ENCODE measurements at places on chromosomes 5 and 9.
A peak's percentile ranks its signal among the peaks of the same experiment; 100 is the strongest.

DNA sequence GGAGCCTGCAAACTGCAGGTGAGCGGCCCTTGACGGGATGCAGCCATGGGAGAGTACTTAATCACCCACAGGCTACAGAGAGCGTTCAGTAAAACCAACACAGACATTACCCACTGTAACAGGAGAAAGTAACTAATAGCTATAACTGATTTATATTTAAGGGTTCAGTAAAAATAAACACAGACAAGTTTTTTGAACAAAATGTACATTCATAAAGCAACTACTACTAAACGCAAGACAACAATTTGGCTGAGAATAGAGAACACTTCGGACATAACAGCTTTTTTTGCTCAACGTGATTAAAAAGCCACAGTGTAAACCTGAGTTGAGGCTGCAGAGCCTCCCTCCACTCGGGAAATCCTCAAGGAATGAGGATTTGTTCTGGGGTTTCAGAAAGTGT is 61.7 kb downstream of the LIFR start:
- DNase-seq: no peak

- DNase-seq: no peak
Observed at GRCh38 chr9:16727452-16728136, 142.9 kb downstream of the BNC2 start.

DNA sequence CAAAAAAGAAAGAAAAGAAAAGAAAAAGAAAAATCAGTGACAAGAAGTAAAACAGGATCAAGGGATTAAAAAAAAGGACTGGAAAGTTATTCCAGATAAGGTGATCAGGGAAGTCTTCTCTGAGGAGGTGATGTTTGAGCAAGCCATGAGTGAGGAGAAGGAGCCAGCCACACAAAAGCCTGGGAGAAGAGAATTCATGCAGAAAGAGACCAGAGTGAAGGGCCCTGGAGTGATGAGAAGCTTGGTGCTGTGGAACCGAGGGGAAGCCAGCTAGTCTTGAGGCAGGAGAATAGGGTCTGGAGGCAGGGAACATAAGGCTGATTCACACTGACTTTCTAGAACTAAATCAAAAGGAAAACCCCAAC is 4.0 kb upstream of the EXOSC2 start:
- no peak for DNase-seq

GRCh38 chr9:84839541-84839940 is 170.0 kb downstream of the NTRK2 start:
- no peak for DNase-seq

GRCh38 chr9:82410306-82410705 is 421.7 kb downstream of the SPATA31D1 start:
- no peak for DNase-seq

- DNase-seq: no peak
Observed at GRCh38 chr5:6634306-6634705, 1.1 kb downstream of the SRD5A1 start.

GRCh38 chr5:33322632-33323031 is 118.1 kb upstream of the TARS1 start:
- DNase-seq: no peak

- DNase-seq: no peak
Observed at GRCh38 chr5:1098986-1099597, 12.8 kb downstream of the SLC12A7 start.

DNA sequence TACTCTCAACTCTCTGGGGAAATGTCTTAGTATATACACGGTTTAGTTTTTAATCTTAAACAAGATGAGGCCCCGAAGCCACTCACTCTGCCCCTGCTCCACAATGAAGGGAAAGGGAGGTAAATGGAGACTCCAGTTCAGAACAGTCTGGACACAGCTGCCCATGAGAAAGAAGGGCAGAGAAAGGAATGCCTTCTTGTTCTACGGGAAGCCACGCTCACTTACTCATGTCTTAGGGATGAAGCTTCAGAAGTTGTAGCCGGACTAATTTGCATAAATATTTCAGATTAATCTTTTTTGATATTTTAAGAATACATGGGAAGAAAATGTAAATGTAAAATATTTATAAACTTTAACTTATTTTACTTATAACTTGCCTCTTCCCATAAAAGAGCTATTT is 94.0 kb downstream of the COL23A1 start:
- no peak for DNase-seq

DNA sequence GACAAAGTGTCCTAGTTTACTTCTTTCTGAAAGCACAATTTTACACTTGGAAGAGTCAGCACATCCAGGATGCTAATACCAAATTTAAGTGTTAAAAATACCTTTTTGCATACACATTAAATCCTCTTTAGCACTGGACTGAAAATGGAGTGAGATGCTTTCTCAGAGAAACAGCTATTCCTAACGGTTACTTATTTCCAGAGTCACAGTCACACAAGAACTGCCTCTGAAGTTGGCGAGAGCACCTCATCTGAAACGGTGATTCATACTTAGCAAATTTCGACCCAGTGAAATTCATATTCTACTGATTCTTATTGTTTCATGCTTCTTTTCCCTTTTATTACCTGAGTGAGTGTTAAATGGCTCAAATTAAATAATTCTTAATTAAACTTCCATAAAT is 12.2 kb downstream of the CDH18 start:
- no peak for DNase-seq

- DNase-seq: no peak
Observed at GRCh38 chr9:114273461-114273881, 49.4 kb upstream of the ORM1 start.

DNA sequence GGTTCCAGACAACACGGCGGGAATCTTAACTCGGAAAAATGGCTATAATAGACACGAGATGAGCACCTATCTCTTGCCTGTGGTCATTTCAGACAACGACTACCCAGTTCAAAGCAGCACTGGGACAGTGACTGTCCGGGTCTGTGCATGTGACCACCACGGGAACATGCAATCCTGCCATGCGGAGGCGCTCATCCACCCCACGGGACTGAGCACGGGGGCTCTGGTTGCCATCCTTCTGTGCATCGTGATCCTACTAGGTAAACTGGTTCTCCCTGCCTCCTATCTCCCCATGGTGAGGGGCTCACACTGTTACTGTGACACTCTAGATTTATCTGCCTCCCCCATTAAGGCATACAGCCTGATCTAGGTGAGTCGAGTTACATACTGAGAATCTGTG is 124.2 kb downstream of the CDH6 start:
- DNase-seq: no peak

- no peak for DNase-seq
Observed at GRCh38 chr9:136977649-136978072, 357 bp downstream of the PTGDS start.

DNA sequence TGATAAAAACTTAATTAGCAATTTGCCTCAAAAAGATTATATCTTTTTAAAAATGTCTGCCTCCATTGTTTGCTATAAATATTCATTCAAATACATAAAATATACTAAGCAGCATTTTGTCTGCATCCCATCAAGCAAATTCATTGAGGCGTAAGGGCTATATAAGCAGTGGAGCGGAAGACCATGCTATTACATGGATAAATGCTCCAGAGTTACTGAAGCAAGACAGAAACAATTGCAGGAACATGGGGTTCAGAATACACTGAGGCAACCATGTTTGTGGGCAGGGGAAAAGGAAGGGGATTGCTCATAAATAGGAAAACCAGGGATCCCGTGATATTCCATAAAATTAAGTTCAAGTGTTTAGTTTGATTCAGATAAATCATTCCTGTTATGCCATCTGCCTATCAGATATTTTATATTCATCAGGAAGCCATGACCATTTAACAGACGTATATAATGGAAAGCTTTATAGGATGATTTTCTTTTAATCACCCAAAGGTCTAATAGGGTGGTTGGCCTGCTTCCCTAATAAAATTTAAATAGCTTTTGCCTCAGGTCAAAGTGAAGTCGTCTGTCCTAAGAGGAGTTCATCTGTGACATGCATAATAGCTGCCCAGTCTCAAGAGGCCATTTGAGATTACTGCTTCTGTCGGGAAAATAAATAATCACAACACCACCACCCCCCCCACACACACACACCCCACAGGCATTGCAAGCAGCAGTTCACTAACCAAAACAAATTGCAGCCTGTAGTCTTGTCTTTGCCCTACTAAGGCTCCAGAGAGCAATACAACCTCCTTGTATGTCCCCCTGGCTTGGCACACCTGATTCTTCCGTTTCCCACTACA is 105.2 kb downstream of the RASEF start:
- no peak for DNase-seq

GRCh38 chr5:142722896-142723295 is 37.0 kb upstream of the FGF1 start:
- no peak for DNase-seq

DNA sequence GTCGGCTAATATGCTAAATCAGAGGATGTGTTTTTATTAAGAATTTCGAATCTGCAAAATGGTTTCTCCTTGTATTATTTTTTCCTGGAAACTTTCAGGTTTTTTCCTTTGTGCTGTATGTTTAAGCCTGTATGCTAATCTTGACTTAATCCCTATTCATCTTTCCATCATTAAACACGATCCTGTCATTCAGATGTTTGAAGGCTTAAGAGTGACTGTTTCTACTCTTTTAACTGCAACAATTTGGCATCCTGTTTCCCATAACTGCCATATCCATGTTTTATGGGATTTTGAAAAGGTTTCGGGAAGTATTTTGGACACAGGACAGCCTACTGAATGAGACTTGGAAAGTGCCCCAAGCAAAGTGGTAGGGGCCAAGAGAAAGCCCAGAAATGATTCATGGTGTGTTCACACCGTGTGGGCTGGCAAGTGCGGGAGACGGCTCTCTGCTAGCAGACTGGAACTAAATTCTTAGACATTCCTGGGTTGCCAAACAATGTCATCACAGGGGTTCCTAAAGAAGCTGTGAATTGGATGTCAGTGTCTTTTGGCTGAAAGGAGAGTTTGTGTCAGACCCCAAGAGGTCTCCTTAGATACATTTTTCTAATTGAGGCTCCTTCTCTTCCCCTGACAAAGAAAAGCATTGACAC is 125.4 kb upstream of the ADAMTS16 start:
- no peak for DNase-seq

GRCh38 chr9:100296407-100296806 is 56.3 kb downstream of the TEX10 start:
- DNase-seq: no peak

GRCh38 chr9:37923118-37923795 is 19.3 kb upstream of the SLC25A51 start:
- DNase-seq: no peak

DNA sequence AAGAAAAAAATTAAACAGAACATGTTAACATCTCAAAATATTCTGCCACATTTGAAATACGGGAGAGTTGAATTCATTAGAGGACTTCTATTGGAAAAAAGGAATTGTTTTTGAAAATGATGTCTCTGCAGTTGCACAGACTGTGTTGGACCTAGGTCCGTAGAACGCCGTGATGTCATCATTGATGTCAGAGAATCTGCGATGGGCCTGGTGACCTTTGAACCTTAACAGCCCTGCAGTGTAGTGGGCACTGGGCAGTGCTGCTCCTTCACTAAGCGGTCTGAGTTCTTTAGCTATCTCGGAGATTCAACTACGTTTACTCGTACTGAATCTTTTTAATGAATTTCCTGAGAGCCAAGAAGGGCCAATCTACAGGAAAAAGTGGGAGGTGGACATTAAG is at the start of gene FAM170A:
FAM170A (plus strand) TSS at position 220 of the 400 bp plus-strand sequence. CDS start 211 bp downstream, outside the sequence.
- no peak for DNase-seq

GRCh38 chr5:154077696-154078095 is 38.9 kb downstream of the MFAP3 start:
- no peak for DNase-seq

DNA sequence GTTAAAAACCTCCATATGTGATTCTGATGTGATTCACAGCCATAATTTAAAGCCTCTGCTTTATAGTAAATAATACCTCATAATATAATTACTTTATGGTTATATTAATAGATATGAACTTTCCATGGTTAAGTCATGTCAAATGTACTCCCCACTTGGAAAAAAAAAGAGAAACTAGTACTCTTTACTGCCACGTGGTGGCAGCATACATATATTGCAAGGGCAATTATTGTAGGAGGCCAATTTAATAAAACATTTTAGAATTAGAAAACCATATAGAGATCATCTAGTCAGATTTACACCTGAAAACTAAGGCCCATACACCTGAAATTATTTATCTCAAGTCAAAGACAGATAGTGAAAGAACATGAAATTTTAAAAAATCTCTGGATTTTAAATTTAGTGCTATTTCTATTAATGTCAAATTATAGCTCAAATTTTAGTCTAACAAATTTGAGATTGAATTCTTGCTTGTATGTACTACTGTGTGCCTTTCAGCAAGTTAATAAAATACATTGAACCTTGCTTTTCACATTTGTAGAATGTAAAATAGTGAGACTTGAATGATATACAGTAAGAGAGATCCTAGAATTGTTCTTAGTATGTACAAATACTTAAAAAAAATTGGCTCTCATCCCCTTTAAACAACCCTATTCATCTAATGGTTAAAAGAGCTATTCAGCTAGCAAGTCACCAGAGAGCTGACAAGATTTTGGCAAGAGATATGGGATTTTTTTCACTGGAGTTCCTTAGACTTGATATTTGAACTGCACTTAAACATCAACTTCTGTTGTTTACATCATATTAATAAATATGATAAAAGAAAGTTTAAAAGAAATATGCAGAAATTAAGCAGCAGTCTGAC is 603.8 kb downstream of the TLE4 start:
- no peak for DNase-seq

GRCh38 chr9:120845255-120845654 is 2.5 kb upstream of the PSMD5 start:
- DNase-seq: peak; percentile 44

DNA sequence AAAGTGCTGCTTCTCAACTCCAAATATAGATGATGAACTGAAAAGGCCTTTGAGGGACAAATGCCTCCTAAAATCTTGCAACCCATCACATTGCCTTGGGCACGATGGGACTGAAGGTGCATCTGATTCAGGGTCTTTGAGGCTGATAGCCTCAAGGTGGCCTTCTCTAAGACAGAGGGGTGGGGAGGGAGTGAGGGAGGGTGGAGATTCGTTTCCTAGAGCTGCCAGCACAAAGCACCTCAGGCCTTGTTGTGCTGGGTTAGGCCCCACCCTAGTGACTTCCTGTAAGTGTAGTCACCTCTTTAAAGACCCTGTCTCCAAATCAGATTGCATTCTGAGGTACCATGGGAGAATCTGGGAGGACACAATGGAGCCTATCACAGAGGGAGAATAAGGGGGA is 57.1 kb downstream of the BARX1 start:
- DNase-seq: no peak

DNA sequence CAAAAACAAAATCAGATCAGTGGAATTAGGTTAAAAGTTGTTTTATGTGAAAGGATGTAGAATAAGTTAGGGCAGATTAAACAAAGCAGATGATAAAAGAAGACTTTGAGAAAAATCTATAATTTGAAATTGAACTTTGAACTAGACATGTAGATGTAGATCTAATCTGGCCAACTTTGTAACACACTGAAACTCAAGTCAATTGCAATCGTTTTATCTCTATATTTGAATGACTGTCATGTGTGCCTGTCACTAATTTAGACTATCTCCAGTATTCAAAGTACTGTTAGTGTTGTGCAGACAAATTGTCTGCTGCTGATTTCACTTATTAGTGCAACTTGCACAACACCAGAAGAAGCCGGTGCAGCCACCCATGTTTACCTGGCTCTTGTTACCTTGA is 39.8 kb downstream of the ACOT12 start:
- DNase-seq: no peak

GRCh38 chr5:176619203-176619568 is 9.2 kb upstream of the GPRIN1 start:
- peak; percentile 77 for DNase-seq

All from stimulated activated CD4-positive, alpha-beta T cell treated with anti-CD3 and anti-CD28 coated beads, Interleukin-2, amount 100 ng/mL, for 4 hours (primary cell).